KG1 (cell line): ENCODE measurements at places on chromosomes 4 and X.

GRCh38 chrX:93428497-93428896, 244.9 kb downstream of the NAP1L3 start:
- DNase-seq = no peak

GRCh38 chr4:55117511-55117910, 7.9 kb downstream of the KDR start:
- no peak for DNase-seq

- no peak for DNase-seq
Measured at GRCh38 chrX:16112428-16112827, 10.9 kb upstream of the GRPR start.

GRCh38 chr4:112377594-112378242, 80.5 kb downstream of the ALPK1 start:
- no peak for DNase-seq

DNA sequence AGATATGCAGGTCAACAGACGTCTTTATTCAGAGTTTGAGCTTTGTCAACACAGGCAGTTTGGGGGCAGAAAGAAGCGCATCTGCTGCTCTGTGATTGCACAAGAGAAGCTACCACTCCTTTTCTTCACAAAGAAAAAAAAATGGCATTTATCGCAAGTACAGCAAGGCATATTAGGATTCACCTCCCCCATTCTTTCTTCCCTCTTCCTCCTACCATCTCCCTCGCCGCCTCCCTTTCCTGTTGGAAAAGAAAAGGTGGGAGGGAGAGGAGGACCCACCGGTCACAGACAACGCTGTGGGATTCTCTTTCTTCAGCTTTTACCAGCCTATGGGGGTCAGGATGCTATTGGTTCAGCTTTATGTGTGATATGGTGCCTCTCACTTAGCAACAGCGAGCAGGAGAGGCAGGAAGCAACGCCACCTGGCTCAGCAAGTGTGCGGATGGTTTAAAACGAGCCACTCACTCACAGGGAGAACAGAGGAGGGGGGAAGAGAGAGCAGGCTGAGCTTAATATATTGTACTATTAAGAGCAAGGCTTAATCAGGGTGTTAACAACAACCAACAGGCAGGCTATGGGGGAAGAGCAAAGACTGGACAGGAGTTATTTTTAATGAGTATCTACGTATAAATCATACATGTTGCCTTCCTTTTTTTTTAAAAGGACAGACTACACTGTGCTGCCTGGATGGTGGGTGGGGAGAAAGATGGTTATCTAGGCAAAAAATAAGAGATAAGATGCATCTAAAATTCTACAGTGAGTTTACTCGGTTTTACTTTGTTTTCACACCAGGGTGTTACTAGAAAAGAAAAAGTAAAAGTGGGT, 104.7 kb downstream of the MAML3 start:
- peak; percentile 58 for DNase-seq

DNA sequence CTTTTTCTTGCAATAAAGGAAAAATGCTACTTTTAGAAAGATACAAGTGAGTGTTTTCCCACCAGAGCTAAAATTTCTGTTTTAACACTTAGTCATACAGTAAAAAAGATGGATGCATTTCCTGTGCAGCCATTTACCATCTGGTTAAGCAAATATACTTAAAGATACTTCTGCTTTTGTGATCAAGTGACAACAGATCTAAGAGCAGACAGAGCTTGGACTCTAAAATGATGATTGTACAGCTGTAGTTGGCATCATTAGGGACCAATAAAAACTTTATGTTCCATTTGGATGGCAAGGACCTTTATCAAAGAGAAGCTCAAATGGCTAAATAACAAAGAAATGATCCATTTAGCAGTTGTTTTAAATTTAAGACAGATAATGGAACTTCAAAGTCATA, 270.8 kb downstream of the FSTL5 start:
- DNase-seq = no peak

GRCh38 chr4:146061610-146062334, 113.7 kb upstream of the LSM6 start:
- DNase-seq = no peak

DNA sequence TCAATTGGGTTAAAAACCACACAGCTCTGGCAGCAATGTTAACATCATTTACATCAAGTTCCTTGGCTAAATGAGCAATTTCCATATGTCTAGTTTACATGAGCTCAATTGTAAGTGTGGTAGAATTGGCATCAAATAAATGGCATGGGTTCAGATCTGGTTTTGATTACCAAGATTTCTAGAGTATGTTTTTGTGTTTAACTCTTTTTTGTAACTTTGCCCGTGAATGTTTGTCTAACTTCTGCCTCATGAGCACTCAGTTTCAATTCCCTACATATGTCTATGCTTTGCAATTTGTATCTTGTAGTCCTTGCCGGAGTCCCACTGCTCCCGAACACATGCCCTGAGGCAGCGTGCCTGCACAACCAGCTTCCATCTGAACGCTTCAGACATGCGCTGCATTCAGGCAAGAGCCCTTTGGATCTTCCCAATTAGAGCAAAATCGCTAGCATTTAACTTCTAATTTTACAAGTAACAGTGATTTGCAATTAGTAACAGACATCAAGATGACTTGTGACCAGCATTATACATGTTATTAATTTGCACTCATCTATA, 644.4 kb downstream of the TRIML1 start:
- DNase-seq = no peak

DNA sequence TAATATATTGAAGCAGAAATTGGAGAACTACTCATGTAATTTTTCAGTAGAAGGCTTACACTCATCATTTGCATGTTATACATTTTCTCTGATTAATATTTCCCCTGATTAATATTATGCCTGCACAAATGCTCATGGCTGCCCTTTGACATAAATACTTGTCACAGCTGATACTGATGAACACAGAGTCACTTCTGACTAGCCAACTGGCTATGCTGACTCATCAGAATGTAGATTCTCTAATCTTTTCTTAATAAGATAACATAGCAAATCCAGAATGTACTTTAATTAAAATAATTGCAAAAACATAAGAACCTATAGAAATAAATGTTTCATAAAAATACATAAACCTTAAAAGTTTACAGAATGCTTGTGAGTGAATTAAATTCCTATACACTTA, 52.4 kb upstream of the C4orf54 start:
- no peak for DNase-seq

DNA sequence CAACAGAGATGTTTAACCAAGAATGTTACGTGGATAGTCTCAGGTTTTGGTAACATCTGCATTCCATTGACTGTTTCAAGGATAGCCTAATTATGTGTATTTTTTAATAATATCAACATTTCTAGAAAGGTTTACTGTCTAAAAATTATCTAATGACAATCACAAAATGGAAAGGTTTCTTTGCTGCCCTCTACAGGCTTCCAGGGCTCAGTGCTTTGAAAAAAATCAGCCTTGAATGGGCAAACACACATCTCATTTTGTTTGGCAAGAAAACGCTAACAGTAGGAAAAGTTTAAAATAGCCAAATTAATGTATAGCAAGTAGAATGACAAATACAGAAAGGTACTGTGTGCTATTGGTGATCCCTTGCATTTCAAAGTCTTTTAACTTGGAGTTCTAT, 223.4 kb upstream of the PRPS2 start:
- no peak for DNase-seq

DNA sequence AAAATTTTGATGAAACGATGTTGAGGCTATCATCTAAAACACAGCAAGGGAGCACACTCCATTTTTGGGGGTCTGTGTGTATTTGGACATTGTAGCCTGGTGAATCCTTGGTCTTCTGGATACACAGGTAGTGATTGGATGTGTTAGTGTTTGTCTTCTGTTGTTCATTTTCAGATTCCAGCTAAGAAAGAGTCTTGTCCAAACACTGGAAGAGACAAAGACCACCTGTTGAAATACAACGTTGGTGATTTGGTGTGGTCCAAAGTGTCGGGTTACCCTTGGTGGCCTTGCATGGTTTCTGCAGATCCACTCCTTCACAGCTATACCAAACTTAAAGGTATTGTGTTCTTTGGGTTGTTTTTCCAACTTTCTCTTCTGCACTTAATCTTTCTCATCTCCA, 32.8 kb downstream of the NSD2 start:
- no peak for DNase-seq

DNA sequence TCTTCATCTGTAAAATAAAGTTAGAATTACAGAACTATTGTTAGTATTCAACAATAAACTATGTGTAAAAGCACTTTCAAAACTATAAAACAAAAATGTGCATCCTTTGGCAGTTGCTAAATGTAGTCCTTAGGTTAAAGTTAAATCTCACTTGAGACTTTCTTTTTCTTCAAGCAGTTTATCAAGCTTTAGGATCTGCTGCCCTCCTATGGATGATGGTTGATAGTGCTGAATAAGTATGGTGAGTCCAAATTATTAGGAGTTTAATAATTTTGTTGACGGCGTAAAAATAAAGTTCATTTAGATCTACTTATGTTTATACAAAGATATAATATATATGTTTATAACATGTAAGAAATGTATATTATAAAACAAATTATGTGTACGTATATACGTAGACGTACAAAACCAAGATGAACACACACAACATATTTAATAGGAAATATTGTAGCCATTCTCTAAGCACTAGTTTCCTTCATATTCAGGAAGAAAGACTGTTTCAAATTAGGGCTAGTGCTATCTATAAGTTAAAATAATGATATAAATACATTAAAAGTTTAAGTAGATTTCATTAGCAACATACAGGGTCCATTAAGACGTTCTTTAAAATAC, 22.3 kb downstream of the UGT2A2 start:
- DNase-seq = no peak

GRCh38 chr4:42411803-42412202, 14.5 kb downstream of the SHISA3 start:
- DNase-seq = no peak

DNA sequence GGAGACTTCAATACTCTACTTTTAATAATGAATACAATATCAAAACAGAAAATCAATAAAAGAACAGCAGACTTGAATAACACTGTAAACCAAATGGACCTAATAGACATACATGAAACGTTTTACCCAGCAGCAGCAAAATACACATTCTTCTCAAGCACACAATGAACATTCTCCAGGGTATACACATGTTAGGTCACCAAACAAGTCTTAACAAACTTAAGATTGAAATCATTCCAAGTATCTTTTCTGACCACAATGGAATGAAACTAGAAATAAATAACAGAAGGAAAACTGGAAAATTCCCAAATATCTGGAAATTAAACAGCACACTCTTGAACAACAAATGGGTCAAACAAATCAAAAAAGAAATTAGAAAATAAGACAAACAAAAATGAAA, 145.0 kb upstream of the CT83 start:
- no peak for DNase-seq

DNA sequence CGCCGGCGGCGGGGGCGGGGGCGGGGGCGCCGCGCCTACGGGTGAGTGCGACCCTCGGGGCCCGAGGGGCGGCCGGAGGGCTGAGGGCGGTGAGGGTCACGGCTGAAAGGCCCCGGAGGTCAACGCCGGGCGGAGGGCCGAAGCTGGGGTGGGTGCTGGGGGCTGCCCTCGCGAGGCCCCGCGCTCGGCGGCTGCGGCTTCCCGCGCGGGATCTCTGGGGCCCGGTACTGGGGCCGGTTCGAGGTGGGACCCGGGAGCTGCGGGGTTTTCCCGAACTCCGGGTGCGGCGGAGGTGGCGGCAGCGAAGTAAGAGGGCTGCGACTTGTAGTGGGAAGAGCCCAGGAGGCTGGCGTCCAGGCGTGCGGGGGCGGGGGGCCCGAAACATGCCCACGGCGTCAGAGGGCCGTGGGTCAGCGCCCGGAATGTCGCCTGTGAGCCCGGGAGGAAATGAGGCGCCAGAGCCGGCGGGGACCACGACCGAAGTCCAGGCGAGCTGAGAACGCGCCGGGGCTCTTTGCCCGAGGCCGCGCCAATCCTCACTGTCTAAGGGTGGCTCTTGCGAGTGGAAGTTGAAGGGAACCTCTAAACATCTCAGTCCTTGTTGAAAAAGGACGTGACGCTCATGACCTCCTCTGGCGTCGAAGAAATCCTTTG, 407 bp downstream of the IL13RA1 start:
- DNase-seq = no peak

DNA sequence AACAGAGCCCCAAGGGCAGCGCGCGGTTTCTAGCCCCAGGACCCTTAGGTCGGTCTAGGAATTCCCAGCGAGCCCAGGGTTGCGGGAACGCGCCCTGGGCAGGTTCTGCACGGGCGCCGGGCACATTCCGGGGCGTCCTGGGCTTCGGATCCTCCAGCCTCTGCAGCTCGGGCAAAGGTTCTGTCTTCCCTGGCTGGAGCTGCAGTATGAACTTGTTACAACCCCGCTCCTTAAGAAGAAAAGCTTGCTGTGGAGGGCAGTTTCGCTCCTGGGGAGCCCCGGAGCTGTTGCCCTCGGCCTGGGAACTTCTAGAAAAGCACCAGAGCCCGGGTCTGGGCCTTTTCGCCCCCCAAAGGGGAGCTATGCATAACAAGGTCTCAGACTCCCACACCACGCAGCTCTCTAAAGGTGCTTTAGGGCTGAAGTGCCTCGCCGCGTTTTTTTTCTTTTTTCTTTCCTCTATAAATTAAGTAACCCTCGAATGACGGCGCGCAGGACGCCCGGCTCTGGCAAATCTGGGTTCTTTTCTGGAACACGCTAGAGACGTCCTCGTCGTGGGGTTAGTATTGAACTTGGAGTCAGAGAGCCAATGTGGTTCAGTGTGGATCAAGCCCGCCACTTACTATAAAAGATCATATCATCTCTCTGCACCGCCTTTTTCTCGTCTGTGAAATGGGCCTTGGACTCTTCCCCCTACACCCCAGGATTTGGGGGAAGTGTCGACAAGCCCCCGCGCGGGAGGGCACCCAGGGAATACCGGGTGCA, 5.7 kb downstream of the MSX1 start:
- DNase-seq = no peak

DNA sequence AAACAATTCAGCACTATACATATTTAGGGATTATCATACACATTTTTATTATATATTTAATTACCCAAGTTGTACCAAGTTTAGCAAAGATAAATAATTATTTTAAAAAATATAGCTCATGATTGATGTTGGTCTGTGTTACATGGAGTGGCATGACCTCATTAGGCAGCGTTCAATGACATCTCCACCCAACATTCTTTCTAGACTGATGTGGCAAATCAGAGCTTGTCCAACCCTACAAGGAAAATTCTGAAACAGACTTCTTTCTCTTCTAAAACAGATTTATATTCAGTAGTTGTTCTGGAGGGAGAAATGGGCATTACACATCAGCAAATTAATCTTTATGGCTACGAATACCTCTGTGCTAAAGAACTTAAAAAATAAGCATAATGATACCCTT, 189.7 kb downstream of the PDGFC start:
- DNase-seq = no peak

GRCh38 chr4:625631-626161, 323 bp downstream of the PDE6B start:
- DNase-seq = no peak

GRCh38 chr4:109879081-109879480, 31.2 kb downstream of the LRIT3 start:
- DNase-seq = no peak
